Immature natural killer cell (primary cell): ENCODE measurements at places on chromosomes 2 and 18. TPM values are rescaled to one million over a fixed set of nuclear protein-coding genes. Genes with fewer than 3 reads are reported as not detected.

Gene COL6A3
- polyA plus RNA-seq = not detected

Gene FOXI3
- polyA plus RNA-seq = not detected

Gene NR4A2
- polyA plus RNA-seq = 21.0 TPM

Gene MERTK
- 0.27 TPM for polyA plus RNA-seq

Gene GATA6
- not detected for polyA plus RNA-seq

Gene DSC3
- not detected for polyA plus RNA-seq

Gene TMEM37
- polyA plus RNA-seq = not detected
